ENCODE measurements at places on chromosomes 4 and X.
A peak's percentile ranks its signal among the peaks of the same experiment; 100 is the strongest.

DNA sequence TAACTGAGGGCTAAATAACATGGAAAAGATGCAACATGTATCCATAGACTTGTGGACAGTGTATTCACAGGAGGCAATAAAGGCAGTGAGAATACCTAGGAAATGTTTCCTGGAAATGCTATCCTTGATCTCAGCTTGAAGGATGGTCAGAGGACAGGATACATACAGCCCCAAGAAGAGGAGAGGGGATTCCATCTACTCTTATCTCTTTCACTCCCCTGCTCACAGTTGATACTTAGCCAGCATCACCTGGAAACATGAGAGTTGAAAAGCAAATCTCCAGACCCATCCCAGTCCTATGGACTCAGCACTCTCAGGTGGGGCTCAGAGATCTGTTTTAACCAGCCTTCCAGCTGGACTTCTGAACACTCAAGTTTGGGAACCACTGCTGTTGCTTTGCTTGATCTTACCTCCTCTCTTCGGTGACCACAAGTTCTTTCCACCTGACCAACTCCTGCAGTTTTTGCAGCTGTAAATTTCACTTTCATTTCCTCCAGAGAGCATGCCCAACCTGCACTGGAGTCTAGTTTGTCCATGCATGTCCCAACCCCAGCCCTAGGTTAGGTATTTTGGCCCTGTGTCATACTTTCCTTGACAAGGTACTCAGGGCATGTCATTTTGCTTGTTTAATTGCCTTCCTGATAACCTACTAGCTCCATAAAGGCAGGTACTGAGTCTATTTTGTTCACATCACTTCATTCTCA lies 10.4 kb downstream of the RELL1 start:
- no peak for DNase-seq

GRCh38 chr4:153940916-153941315 lies 152.0 kb upstream of the SFRP2 start:
- no peak for DNase-seq

DNA sequence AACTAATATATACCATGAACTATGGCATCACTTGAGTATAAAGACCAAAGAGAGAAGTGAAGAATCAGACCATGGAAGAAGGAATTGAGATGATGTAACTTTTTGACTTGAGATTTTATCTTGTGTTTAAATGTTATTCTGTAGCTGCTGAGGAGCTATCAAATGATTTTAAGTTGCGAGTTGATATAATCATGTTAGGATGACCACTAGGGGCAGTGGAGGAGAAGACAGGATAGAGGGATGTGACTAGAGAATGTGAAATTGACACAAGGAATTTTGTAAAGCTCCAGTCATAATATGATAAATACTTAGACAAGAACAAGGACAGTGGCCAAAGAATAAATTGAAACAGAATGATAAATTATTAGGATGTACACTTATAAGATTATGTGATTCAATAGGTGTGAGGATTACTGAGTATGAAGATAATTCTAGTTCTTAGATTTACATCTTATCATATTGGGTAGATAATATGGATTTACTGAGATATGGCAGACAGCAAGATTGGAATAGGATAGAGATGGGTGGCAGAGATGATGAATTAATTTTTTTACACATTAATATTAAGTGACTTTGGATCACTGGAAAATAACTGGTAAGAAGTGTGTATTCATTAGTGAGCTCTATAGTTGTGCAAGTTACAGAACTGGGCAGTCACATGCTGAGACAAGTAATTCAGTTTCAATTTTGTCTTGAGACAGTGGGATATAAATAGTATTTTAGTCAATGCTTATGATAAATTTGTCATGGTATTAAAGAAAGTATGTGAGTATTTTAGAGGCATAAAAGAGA lies 816.0 kb upstream of the PCDH10 start:
- DNase-seq: no peak

- DNase-seq: no peak
These were observed 375.5 kb downstream of the PCDH18 start for GRCh38 chr4:137156807-137157206.

DNA sequence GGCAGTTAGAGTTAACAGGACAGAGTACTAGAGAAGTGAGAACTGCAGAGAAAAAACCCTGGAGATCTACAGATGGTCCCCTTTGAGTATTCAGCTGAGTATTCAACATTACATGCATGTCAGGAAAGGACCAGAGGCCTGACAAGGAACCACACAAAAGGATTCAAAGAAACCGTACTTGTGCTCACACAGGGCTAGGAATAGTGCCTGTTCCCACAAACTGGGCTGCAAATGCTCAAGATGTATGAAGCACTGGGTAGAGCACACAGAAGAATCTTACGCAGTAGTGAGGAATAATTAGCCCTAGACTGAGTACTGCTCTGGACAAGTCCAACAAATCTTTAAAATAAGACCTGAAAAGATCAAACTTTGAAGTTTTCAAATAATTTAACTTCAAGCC lies 17.6 kb downstream of the PTPN13 start:
- DNase-seq: no peak

- no peak for DNase-seq
These were observed 134.0 kb downstream of the COL4A6 start for GRCh38 chrX:108304210-108304609.

GRCh38 chr4:6495296-6495590 lies 22.8 kb upstream of the PPP2R2C start:
- DNase-seq: no peak

DNA sequence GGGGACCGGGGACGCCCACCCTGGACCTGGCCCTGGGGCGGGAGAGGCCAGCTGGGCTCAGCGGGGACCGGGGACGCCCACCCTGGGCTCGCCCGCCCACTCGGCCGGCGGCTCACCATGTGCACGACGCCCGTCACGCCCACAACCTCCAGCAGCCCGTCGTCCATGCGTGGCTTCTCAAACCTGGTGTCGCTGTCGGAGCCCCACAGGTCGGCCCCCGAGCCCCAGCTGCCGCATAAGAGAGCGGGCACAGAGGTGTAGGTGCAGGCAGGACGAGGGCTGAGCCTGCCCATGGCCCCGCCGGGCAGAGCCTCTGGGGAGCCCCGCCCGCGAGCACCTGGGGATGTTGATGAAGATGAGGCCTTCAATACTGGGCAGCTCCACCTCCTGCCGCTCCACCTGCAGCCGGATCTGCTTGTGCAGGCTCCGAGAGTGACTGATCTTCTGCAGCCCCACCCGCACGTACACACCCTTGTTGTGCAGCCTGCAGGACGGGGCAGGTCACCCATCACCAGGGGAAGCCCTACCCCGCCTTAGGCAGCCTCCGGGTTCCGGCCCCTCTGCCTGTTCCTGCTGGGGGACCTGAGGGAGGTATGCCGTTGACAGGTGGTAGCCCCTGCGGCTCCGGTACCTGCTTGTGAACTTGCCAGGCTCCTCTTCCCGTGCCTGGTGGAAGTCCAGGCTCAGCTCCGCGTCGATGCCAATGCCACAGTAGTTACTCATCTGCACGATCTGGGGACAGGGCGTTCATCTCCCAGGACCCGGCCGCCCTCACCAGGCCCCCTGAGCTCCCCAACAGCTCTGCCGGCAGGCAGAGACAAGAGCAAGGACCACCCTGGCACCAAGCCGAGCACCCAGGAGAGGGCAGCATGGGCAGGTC lies 11.8 kb downstream of the DGKQ start:
- no peak for DNase-seq

- DNase-seq: no peak
These were observed 371.3 kb upstream of the INTU start for GRCh38 chr4:127261476-127261875.

- no peak for DNase-seq
These were observed 132.1 kb upstream of the NEIL3 start for GRCh38 chr4:177177541-177178081.

GRCh38 chr4:87179751-87180150 lies 40.7 kb downstream of the KLHL8 start:
- no peak for DNase-seq

DNA sequence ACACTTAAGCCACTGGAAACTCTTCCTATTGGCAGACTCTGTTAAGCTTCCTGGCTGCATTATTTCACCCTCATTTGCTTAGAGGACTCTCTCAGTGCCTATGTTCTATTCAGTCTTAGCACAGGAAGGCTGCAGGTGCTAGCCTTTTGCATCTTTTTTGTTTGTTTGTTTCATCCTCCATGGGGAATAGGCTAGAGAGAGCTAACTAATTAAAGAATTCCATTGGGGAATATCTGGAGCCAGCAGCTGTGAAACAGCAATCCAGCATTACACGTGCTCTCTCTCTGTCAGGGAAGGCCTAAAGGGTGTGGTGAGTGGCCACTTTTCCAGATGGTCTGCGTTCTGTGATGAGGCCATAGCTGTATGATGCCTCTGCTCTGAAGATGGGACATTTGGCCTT lies 633.6 kb downstream of the SPRY1 start:
- DNase-seq: no peak

DNA sequence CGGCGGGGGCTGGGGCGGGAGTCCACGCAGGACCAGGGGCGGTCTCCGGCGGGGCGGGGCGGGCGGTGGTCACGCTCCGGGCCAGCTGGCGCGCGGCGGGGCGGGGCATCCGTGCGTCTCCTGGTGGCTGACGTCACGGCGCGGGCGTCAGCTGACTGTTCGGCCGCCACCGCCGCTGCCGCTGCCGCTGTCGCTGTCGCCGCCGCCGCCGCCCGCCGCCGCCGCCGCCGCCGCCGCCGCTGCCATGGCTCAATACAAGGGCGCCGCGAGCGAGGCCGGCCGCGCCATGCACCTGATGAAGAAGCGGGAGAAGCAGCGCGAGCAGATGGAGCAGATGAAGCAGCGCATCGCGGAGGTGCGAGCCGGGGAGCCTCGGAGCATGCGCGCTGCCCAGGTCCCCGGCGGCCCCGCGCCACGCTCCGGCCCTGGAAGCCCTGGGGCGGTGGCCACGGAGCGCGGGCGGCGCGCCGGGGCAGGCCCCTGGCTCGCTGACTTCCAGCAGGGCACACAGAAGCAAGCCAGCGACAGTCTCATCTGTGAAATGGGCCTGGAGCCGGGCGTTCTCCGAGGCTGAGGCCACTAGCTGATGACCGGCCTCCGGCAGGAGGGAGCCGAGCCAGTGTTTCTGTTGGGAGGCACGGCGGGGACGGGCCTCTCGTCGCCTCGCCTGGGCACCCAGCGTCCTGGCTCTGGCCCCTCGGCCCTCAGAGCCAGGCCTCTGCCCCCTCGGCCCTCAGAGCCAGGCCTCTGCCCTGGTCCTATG lies at the start of gene FAM50A:
Gene FAM50A (plus strand): TSS at position 150 of the 763 bp plus-strand sequence. CDS start 95 bp downstream, at position 245.
- DNase-seq: peak; percentile 51

GRCh38 chrX:133454491-133454914 lies 39.2 kb upstream of the GPC4 start:
- DNase-seq: no peak

DNA sequence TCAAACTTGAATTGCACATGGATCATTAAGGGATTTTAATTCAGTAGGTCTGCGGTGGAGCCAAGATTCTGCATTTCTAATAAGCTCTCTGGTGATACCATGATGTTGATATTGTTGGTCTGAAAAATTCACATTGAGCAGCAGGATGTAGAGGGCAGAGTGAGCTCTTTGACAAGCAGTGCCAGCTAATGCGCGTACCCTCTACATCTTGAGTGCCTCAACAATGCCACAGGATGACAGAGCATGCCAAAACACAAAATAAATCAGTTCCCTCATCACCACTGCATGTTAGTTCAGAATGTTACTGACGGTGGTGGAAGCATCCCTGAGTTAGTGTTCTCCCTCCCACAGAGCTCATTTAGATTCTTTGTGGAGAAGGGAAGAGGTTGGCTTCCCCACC lies 23.5 kb downstream of the IL1RAPL1 start:
- no peak for DNase-seq

GRCh38 chr4:40628888-40629287 lies 776 bp downstream of the RBM47 start:
- DNase-seq: no peak

DNA sequence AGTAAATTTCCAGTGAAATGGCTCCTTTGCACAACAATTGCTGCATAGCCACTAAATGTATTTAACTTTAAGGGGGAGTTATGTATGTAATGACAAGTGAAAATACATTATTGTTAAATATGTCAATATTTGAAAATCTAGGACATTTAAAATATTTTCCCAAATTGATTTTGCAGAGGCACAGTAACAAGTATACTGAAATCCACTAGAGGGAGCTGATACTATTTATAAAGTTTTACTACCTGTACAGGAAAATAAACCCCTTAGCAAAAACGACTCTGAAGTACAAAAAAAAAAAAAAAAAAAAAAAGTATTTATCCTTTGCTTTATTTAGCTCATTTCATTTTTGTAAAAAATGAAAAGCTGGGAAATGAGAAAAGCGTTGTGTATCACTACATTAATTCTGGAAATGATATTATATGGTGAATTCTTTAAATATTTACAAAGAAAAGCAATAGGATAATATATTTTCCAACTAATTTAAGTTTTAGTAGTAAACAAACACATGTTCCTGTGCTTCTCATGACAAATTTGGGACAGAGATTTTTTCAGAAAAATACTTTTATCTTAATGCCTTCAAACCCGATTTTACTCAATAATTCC lies 727.7 kb downstream of the DMD start:
- DNase-seq: no peak

DNA sequence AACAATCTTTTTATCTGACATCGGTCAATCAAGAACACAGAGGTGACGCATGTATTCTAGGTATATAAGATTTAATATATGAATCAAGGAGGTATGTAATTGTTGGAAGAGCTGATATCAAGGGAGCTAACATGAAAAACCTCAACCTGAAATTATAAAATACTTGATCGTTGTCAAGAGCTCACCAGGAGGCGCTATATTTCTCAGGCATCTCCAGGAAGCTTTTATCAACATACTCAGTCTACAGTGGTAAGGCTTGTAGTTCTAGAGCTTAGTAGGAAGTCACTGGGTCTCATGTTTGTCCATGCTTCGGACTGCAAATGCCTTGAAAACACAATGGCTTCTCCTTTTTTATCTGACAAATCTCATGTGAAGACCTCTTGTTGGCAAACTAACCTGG lies 156.1 kb downstream of the GRXCR1 start:
- DNase-seq: no peak

DNA sequence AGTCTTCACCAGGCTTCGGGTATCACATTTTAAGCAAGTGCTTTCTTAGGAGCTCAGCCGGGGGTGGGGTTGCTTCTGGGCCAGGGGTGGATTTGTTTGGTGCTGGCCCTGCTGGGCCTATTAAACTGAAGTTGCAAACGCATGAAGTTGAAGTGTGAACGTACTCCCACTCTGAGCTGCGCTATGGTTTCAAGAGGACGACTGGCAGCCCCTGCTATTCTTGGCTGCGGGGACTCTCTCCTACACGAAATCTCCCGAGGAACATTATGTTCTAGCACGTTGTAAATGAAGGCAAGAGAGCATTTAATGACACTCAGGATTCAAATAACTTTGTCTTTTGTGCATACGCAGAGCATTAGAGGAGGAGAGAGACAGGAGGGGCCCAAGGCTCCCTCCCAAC lies 401.3 kb upstream of the BOD1L1 start:
- no peak for DNase-seq

DNA sequence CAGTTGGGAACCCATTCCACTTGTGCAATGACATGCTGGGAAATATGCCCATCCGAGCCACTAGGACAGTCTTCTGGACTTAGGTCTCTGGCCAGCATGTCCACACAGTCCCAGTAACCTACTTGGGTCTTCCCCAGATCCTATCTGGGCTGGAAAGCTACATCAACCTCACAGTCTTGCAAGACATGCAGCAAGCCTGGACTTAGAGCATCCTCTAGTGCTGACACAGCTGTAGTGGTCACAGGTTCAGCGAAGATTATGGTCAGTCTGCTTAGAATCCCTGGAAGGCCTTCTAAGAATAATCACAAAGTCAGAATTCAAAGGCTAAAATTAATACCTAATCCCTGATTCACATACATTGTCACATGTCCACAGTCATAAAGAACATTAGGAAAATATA lies 842.7 kb downstream of the STPG2 start:
- no peak for DNase-seq

- DNase-seq: no peak
These were observed 141.1 kb downstream of the MOSPD2 start for GRCh38 chrX:15014281-15014680.
